Breast epithelium (tissue), 4 donors: ENCODE measurements at places on chromosomes 6 and 20. TPM values are rescaled to one million over a fixed set of nuclear protein-coding genes. Genes with fewer than 3 reads are reported as not detected.
A peak's percentile ranks its signal among the peaks of the same experiment; 100 is the strongest.

DNA sequence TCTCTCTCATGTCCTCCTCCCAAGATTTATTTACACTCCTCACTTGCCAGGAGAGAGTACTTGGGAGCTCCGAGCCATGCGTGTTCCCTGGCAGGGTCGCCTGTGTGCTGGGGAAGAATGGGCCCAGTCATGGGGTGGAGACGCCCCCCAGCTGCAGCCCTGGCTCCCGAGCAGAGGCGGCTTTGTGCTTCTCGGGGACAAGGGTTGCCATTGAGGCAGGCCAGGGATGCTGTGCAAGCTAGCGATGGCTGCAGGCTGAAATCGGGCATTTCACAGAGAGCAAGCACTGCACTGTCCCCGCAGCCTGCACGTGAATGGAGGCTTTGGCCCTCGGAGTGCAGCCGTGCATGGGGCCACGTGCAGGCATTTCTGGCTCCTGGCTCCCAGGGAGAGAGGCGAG, 23.8 kb downstream of the PHACTR3 start:
- no peak for DNase-seq

PNLDC1 gene
- 0.66 TPM for total RNA-seq

DNA sequence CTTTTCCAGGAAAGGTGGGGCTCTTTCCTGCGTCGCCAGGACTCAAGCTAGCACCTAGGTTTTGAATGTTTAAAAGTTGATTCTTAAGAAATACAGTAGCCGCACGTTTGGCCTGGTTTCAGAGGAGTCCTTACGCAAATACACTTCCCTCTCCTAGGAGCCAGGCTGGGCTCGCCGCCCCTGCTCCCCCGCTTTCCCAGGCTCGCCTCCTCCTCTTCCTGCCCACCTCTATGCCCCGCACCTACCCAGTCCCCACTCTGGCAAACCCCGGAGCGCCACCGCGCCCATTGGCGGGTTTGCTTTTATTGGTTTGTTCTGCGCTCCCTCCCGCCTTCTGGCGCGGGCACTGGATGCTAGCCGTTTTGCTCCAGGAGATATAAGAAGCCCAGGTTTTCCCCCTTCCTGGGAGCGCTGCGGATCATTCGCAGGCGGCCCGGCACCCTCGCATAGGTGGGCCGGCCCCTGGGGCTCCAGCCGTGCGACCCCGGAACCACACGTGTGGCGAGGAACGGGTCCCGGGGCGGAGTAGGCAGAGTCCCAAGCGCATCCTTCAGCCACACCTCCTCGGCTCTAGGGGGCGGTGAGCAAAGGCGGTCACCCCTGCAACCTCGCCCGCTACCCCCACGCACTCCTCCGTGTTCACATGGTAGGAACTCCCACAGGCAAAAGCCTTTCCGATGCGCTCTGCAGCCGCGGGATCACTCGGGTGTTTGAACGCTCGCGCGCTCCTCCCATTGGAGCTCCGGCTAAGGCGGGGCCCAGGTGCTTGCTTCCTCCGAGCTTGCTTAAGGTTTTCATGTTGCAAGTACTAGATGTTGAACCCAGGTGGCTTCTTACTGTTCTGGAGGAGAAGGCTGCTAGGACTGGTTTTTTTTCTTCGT, 119.0 kb downstream of the RTN4IP1 start:
- peak; percentile 36 for DNase-seq

BNIP5 gene
- not detected for total RNA-seq

TCFL5 gene
- total RNA-seq = 21.0 TPM

SPATA25 gene
- total RNA-seq = 3.7 TPM

TINAG gene
- not detected for total RNA-seq

DNA sequence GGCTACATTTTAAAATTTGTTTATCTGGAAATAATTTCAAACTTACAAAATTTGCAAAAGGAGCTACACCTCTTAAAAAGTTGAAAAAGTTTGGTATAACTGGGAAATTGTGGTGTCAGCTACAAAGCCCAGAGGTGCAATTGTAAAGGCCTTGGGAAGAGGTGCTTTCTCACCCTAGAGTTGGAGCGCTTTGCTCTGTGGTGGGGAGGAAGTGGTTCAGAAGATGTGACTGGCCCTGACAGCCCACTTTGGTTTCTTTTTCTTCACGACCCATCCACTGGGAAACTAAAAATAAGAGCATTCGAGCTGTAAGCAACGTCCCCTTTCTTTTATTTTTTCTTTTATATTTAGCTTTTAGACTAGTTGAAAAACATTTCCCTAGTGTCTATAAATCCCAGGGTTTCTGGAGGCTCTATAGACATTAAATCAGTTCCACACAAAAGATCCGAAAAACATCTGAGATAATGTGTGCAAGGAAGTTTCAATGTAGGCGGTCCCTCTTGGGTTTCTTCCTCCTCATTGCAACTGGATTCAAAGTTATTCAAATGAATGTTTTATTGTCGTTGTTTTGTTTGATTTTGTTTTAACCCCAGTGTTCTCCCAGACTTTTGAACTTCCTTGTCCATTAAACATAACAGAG, 397.8 kb downstream of the KIF16B start:
- DNase-seq = no peak

SRSF12 gene
- not detected for total RNA-seq
